ENCODE measurements at places on chromosomes 3 and 15.

- DNase-seq, result no peak
These were observed 24.4 kb upstream of the SLC24A5 start for GRCh38 chr15:48096355-48096786.

GRCh38 chr3:170815340-170815739 is 54.7 kb downstream of the RPL22L1 start:
- DNase-seq, result no peak

DNA sequence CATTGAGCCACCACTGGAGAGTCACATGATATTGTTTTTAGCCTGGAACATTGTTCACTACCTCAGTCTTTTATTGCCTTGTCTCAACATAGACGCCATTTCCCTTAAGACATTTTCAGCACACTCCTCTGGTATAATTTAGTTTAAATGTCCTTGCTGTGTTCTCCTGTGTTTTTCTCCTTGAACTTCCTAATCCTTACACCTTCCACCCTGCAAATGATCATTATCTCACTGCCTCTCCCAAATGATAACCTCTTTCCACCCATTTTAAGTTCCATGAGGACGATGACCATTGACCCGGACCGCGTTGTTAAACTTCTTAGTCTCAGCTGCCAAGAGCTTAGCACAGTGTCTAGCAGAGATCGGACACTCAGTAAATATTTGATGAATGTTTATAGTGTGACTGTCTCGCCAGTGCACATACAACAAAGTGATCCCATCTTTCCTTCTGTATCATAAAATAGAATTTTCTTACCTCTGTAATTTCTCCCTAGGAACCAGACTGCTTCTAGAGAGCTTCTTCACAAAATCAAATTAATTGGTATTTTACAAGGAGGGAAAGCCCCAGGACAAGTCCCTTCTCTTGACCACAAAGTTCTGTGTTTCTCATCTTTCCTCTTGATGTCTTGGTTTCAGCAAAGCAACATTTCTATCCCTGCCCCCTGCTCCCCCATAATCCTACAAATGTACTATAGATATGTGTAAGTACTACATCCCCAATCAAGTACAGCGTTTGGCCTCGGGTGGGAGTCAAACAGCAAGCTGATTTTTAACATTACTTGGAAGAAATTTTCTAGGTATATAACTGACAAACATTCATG is 429.6 kb downstream of the LPP start:
- DNase-seq, result peak; percentile 3

DNA sequence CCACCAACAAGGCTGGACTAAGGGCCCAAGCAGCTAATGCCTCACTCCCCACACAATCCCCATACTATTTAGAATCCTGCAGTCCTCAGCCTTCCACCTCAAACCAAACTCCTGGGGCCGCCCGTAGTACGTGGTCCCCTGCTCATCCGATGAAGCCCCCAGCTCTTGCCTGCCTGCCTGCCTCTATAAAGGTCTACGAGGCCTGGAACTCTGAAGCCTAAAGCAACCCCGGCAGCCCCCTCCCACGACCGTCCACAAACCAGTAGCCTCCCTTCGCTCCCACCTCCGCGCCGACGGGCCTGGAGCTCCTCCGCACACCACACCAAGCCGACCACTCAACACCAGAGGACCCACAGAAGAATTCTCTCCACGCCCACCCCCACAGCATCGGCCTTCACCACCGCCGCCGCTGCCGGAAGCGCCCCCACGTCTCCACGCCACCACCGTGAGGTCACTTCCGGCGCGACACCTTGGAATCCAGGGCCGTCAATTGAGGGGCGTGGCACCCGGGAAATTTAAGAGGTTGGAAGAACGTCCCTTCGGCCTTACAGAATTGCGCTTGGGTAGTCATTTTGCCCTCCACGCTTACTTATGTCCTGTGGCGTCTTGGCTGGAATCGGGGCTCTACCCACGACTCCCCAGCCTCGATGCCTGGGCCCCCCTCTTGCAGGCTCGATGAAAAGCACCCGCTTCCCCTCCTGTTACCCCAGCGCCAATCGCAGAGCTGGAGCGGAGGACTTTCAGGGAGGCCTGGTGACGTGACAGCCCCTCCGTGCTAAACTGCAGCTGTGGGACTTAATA is at the start of gene EDC3:
Gene EDC3, minus strand, starts transcription at position 428 of the 801 bp plus-strand sequence. CDS start 20,900 bp downstream, outside the sequence.
- DNase-seq, result peak; percentile 89

DNA sequence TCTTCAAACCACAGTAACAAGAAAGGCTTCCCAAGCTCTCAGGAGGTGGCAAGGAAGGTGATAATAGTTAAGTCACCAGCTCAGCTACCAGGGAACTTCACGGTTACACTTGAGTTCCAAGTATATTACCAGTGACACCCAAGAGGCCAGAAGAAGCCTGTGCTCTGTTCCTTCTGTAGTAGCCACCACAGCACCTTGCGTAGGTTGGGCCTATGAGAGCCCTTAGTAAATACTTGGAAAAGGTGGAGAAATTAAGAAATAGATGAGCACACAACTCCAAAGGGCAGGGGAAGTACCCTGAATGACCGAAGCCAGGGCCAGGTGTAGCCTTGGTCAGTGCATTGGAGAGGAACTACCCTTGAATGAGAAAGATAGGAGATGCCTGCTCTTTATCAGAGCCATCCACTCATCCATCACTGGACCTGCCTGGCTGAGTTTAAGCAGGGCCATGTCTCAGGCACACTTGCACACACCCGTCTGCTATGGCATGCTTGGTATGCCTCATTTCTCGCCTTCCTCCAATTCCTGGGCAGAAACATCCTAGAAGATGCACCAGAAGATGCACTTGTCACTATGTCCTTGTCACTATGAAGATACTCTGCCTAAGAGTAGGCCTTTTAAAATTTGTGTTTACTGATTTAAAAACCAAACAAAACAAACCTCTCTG is 32.6 kb upstream of the NDUFB4 start:
- no peak for DNase-seq

DNA sequence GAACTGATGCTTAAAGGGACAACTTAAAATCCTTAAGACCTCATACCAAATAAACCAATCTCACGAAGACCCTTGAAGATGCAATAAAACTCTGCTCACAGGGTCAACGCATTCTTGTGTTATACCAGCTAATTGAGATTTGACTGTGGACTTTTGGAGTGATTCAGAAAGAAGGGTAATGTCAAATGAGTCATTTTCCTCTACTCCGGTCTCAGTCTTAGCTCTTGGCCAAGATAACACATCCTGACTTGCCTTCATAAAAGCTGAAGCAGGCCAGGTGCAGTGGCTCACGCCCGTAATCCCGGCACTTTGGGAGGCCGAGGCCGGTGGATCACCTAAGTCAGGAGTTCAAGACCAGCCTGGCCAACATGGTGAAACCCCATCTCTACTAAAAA is 3.8 kb downstream of the PKM start:
- no peak for DNase-seq

- no peak for DNase-seq
These were observed 354.4 kb downstream of the TUSC7 start for GRCh38 chr3:117063930-117064329.

All from GM20000 (cell line).